ENCODE measurements at places on chromosomes 5 and 9.

DNA sequence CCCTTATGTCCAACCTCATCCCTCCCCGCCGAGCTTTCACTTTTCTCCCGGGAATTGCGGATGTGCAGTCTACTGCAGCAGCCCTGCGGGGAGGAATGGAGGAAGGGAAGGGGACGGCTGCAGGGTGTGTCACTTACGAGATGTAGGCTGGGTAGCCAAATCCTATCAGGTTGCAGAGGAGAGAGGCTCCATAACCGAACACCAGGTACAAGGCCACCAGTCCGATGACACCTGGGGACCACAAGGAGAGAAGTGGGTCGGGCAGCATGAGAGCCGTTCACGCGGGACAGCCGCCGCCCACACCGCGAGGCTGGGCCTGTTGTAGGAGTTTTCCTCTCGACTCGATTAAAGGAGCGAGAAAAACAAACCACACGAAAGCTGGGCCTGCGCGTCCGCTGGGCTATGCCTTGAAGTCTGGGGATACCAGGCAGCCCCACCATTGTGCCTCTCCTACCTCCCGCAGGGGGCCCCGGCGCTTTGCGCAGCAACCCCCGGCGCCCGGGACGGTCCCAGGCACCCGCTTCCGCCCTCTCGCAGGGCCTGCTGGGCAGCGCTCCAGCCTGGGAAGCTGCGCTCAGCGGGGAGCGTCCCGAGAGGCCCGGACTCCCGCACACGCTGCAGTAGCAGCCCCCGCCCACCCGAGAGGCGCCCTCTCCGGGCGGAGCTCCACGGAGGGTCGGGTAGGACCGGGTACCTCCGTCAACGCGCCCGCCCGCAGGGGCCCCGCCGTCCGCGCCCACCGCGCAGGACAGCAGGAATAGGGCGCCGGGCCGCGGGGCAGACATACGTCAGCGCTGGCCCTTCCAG is 798 bp downstream of the REEP5 start:
- DNase-seq: no peak

DNA sequence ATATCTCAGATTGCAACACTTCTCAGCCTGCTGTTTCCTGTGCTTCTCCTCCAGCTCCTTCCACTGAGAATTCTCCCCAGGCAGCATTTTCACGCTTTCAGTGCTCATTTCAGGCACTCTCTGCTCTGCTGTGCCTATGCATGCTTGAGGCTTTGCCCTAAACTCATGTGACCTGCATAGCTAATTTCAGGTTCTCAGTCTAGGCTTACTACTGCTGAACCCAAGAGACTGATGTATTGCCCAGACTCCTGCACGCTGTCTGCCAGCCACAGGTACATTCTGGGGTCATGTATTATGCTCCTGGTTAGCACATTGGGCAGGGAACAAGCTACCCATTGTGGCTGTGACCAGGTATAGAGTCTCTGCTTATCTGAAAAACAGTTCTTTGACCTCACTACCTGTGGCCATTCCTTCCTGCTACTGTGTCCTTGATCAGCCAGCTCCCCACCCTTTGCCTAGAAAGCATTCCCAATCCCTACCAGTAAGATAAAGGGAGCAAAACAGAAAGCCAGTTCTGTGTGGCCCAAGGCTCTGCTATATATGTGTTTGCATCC is 34.7 kb downstream of the PIP5K1B start:
- no peak for DNase-seq

DNA sequence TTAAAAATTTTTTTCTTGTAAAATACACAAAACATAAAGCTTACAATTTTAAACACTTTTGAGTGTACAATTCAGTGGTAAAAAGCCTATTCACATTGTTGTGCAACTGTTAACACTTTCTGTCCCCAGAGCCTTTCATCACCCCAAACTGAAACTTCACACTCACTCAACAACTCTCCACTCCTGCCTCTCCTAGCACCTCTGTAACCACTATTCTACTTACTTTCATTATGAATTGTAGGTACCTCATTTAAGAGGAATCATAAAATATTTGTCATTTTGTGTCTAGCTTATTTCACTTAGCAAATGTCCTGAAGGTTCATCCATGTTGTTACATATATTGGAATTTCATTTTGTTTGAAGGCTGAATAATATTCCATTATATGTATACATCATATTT is 4.3 kb upstream of the ZNF510 start:
- no peak for DNase-seq

DNA sequence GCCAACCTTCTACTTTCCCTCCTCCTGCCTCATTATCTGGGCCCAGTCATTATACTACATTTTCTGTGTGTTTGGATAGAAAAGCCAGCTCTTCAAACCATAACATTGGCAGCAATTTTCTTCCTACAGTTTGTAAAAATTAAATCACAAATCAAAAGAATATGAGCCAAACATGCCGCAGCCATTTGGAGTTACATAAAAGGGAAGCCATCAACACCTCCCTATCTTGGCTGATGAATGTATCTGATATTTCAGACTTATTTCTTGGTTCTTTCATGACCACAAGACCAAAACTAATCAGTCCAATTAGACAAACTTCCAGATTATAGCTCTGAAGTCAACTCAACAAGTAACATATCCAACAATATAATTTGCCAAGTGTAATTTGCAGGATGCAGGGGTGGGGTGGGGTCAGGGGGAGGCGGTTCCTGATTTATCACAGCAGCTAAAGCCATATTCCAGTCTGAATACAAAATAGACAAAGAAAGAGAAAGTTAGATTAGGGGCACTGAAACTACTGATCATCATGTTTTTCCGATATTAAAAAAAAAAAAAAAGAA is 89.4 kb upstream of the CNTLN start:
- DNase-seq: no peak

- no peak for DNase-seq
These were observed 60.0 kb upstream of the KLF9 start for GRCh38 chr9:70474413-70474812.

DNA sequence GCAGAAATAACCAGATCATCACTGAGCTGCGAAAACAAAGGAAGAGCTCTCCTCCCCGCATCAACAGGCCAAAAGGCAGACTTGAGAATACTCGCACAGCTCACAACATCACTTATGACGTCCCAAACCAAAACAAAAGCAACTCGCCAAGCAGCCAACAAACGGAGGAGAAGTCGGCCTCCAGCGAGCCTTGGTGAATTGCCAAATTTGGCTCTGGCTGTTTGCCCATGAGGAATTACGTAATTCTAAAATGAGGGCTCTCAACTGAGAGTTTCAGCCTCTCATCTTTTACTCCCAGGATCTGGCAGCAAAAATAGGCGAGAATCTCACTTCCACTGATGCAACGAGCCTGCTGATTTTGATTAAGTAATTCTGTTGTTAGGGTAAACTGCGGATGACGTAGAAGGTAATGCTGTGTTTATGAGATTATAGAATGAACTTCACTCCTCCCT is 51.7 kb upstream of the SEMA6A start:
- DNase-seq: no peak

- no peak for DNase-seq
These were observed 226.0 kb upstream of the PTGER4 start for GRCh38 chr5:40453689-40454088.

DNA sequence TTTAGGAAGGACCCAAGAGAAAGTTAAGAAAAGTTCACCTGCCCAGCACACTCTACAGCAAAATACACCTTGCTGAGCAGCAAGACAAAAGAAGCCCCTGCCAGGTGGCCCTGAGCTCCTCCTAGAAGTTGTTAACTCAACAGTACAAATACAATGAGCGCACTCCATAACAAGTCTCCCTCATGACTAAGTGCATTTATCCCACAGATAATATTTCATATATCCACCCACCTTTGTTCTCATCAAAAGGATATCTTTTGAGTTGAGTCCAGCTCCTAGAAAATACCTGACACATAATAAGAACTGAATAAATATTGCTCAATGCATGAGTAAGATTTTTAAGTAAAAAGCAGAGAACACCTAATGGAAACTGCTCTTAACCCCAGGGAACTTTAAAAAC is 73.3 kb downstream of the ABCA1 start:
- no peak for DNase-seq

- no peak for DNase-seq
These were observed 292.7 kb downstream of the CWC27 start for GRCh38 chr5:65061250-65061973.

Measured in stimulated activated CD8-positive, alpha-beta memory T cell treated with anti-CD3 and anti-CD28 coated beads, Interleukin-4, amount 100 ng/mL, for 4 hours (primary cell).